ENCODE measurements at places on chromosomes 6 and 20.

- DNase-seq, result no peak
Observed at GRCh38 chr6:144993870-144994269, 708.7 kb downstream of the UTRN start.

DNA sequence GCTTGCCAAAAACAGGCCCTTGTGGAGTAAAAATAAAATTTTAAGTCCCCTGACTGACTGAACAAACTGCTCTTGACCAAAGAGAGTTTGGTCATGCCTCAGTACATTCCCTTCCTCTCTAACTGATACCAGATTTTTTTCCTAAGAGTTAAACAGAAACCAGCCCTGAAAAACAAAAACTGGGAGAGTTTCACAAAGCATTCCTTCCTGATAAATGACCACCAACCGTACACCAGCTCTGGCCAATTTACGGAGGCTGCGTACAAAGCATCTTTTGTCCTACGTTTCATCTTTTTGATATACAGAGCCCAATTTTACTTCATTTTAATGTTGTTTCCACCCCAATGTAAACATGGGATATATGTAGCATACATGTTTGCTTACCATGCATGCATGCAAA, 477.4 kb upstream of the HTR1E start:
- DNase-seq, result no peak

GRCh38 chr6:43204271-43205105, 22.5 kb downstream of the CUL9 start:
- DNase-seq, result no peak

- no peak for DNase-seq
Observed at GRCh38 chr6:4870821-4871494, 94.8 kb downstream of the CDYL start.

DNA sequence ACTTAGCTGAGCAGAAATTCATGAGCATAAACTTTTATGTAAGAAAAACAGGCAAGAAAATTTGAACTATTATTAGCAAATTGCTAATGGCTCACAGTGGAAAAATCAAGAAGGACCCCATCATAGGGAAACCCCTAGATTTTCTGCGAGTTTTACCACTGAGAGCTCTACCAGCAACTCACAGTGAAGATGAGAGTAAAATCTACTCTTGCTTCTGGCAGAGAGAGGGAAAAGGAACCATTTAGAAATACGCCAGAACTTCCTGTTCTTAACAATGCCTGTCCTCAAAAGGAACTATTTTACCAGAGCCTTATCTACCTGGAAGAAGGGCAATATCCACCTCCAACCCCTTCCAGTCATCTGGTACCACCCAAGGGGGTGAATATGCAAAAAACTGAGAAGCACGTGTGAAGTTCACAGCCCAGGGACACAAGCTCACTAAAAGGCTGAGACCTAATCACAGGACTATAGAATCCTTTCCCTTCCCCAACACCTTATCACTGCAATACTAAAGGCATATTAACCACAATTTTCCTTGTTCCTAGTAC, 34.4 kb upstream of the ASF1A start:
- no peak for DNase-seq

GRCh38 chr20:2804041-2804828, 3.8 kb upstream of the CPXM1 start:
- DNase-seq, result no peak

DNA sequence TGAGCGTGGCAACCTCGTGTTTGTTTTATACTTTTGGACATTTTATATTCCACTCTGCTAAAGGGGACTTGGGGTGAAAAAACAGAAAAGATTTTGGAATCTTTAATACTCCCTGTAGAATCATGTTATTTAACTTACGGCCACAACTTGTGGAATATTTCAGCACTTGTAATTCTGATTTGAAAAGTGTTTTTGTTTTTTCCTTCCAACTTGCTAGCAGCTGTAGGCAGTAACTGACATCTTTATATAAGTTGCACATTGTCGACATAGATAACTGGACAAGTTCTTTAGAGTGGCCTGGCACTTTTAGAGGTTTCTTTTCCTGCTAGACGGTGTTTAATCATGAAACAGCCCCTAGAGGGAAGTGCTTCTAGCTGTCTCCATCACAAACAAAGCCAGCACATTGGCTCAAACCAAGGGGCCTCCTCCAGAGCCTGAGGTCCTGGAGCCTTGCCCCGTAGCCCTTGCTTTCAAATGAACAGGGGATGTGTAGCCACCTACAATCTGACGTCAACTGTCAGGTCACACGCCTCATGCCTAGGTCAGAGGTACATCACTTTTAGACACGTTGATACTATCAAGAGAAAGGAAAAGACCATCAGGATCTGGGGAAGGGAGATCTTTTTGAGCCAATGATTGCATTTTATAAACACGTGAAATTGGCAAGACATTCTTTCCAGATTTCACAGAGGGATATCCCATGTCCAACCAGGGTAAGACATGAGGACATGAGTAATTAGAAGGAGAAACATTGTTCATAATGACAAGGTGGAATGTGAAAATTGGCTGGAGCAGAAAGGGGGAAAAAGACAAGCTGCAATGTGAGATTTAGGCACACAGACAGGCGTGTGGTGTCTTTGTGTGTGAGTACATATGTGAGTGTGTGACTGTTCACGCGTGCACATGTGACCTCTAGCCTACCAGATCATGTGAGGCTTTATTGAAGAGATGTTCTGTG, 92.1 kb downstream of the TXNDC5 start:
- no peak for DNase-seq

- DNase-seq, result no peak
Observed at GRCh38 chr6:128275681-128276080, 244.7 kb downstream of the PTPRK start.

GRCh38 chr6:52284131-52284459, 447 bp downstream of the MCM3 start:
- no peak for DNase-seq

DNA sequence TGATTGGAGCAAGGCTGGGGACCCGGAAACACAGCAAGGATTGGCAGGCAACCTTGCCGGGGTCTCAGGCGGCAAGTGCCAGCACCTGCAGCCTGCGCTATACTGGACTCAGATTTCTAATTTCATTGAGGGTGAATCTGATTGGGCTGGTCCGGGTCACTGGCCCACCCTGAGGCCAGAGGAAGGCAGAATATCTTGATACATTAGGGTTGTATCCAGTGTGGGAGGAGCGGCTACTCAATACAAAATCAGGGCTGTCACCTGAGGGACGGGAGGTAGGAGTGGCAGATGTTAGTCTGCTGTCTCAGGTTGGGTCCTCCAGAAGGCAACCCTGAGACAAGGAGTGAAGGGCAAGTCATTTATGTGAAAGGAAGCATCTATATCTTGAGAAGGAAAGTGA, 40.7 kb downstream of the BFSP1 start:
- DNase-seq, result no peak

DNA sequence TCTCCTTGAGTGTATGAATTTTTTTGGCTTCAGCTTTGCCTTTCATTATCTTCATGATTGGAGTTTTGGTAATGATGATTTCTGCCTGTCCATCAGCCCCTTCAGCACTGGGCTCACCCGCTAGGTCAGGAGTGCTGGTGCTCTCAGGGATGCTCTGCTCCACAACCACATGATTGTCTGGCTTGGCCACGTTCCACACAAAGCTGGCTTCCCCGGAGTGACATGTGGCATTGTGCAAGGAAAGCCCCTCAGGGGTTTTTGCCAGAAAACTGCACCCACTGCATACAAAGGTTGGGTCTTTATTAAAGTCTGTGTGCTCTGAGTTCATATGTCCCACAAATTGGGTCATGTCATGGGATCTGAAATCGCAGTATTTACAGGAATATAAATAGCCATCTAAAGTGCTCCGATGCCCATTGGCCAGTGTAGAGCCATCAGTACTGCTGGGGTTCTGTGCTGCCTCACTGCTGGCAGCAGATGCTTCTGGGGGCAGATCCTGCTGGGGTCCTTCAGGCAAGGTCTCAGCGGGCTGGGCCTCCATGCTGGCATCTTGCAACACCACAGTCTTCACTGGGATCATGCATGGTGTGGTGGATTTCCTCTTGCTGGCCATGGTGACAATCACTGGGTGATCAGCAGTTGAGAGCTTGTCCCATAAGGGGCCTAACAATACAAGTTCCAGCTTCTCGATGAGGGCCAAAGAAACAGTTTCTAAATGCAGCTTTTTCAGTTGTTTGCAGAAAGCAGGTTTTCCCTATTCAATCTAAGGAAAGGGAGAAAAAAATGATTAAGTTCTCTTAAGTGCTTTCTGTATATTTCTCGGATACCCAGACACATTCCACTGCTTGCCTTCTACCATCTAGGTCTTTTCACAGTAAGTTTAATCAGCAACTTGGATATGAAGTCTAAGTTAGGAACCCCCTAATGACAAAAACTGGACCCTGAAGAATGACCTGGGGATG, 67.2 kb downstream of the PLCG1 start:
- no peak for DNase-seq

DNA sequence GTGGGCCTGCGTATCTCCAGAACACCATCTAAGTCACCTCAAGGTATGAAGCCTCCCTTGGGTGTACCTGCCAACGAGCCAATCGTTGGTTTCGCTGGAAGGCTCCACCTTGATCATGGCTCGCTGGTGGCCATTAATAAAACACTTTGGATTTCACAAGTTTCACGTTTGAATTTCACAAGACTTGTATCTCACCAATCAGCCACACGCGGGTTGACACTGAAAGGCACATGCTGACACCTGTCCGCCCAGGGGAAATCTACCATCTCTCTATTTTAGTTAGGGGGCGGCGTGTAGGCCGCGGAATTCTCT, 586 bp upstream of the HMGA1 start:
- no peak for DNase-seq

- DNase-seq, result no peak
Observed at GRCh38 chr6:52381249-52381648, 19.3 kb downstream of the PAQR8 start.

GRCh38 chr6:33850296-33850695, 46.5 kb upstream of the MLN start:
- no peak for DNase-seq

DNA sequence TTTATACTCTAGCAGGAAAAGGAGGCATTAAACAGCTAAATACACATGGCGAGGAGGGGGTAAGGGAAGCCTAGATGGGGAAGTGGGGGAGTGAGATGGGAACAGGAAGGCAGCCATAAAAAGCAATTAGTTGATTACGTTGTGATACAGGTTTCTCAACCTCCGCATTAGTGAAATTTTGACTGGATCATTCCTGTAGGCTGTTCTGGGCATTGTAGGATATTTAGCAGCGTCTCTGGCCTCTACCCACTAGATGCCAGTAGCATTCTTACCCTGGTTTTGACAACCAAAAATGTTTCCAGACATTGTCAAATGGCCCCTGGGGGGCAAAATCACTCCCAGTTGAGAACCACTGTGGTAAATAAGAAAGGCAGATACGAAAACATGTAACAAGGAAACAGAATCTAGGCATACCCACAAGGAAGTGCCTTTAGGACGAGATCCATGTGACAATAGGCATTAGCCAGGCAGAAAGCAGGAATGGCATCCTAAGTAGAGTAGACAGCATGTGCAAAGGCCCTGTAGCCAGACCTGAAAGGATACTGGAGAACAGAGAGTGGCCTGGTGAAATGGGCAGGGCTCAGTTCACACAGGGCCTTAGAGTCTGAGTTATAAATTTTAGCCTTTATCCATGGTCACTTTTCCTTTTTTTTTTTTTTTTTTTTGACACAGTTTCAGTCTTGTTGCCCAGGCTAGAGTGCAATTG, 25.8 kb upstream of the PTPN1 start:
- no peak for DNase-seq

DNA sequence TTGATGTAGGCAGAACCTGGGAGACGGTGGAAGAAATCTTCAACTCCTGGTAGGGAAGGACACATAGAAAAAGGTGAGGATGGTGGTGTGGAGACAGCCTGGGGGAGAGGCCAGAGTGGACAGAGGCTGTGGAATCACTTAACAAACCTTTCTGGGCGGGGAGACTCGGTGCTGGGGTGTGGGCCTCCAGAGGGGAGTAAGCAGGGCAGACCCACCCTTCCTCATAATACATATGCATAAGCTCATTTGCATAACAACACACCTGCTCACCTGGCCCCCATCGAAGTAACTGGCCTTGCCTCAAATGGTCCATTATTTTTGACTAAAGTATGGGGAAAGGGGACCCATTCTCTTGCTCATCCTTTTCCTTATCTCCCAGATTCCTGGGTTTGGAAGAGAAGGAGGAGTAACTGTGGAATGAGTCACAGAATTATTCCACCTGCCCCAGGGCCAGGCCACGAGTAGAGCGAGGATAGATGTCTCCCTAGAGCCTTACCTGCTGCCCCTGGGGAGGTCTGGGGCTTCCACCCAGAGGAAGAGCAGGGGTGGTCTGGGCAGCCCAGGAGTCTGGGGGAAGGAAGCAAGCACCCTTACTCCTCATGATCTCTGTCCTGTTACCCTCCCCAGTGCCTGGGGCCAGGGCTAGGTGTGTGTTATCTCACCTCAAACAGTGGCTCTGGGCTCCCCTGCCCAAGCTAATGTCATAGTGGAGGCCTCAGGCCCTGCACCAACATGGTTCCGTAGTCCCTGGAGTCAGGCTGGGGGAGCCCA, 10.7 kb upstream of the VEGFA start:
- no peak for DNase-seq

DNA sequence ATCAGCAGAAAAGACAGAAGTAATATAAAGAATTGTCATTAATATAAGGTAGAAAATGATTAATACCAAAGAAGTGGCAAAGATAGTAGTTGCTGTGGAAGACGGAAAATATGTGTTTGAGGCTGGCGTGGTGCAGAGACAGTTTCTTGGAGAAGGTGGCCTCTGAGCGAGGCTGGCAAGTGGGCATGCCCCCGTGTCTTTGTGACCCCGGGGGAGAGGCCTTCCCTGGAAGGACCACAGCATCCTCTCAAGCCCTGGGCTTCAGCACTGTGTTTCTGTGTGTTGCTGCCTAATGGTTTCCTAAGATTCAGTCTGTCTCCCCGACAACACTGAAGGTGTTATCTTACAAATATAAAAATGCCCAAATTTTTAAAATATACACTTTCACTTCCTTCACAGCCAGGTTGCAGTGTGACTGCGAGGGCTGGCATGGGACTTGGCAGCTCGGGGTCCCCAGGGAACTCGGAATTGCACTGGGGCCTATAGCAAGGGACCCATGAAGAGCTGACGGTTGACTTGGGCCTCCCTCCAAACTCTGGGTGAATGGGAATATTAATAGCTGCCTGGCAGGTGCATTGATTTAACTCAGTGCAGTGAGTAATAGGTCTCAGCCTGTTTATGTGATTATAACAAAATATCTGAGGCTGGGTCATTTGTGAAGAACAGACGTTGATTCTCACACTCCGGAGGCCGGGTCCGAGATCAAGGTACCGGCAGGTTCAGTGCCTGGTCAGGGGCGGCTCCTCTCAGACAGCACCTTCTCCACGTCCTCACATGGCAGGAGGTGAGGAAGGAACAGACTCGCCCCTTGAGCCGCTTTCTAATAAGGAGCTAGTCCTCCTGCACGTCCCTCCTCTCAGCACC, 47.4 kb upstream of the AFDN start:
- no peak for DNase-seq

GRCh38 chr6:21404577-21404976, 189.0 kb upstream of the SOX4 start:
- DNase-seq, result no peak

- DNase-seq, result no peak
Observed at GRCh38 chr20:4064144-4064909, 49.0 kb upstream of the RNF24 start.
